ENCODE measurements at places on chromosomes 6 and 20.

- DNase-seq: no peak
Measured at GRCh38 chr6:72941751-72942150, 283.5 kb downstream of the KHDC1L start.

DNA sequence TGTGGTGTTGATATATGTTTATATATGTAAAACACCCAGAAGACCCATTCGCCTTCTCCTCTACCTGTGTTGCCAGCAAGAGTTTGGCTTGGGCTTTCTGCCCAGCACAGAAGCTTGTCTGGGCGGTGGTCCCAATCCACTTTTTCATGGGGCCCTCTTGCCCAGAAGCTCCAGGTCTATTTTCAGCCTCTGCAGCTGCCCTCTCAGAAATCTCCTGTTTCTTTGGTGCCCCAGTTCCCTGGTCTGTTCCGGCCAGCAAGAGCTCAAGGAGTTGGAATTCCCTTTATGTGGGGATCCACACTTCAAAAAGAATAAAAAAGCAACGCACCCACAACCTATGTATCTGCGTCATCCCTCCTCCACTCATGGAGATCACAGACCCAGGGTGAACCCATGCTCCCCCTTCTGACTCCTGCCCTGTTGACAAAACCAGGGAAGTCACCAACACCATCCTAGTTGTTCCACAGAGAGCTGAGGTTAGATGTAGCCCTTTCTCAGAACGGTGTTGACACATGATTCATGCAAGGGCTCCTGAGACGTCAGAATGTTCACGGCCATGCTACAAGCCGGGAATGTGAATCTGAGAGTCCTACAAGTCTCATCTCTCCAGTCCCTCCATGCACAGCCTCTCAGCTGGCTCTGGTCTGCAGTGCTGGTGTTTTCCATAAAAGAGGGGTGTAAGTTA, 156.8 kb upstream of the RIN2 start:
- no peak for DNase-seq

DNA sequence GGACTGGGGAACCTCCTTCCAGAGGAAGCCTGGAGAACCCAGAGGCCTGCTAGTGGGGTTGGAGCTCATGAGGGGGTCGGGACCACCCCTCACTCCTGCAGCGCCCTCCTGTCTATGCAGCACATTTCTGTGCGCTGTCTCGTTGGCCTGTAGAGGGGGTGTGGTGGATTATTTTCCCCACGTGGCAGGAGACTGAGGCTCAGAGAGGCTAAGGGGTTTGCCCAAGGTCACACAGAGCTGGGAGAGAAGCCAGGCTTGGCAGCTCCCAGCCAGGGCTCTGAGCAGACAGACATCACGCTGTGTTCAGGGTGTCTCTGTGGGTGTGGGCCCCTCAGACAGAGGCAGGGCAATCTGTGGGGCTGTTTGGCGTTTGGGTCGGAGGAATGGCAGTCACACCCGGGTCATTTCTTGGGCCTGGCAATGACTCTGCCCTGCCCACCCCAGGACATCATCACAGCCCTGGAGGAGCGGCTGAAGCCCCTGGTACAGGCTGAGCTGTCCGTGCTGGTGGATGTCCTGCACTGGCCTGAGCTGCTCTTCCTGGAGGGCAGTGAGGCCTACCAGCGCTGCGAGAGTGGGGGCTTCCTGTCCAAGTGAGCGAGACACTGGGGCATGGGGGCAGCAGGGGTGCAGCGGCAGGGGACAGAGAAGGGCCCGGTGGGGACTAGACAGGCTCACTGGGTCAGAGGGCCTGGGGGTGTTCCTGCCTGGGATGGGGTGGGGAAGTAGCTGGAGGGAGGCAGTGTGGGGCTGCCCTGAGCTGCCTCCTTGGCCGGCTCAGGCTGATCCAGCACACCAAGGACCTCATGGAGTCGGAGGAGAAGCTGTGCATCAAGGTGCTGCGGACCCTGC, 27.7 kb downstream of the UQCC2 start:
- DNase-seq: no peak

GRCh38 chr6:13445005-13445743, 42.2 kb downstream of the GFOD1 start:
- DNase-seq: peak; percentile 59

GRCh38 chr6:166611631-166612030, 15.4 kb downstream of the RPS6KA2 start:
- DNase-seq: no peak

GRCh38 chr20:49508435-49509199, 26.1 kb upstream of the KCNB1 start:
- peak; percentile 73 for DNase-seq

- DNase-seq: no peak
Measured at GRCh38 chr6:6565488-6565887, 23.0 kb upstream of the LY86 start.

- DNase-seq: peak; percentile 94
Measured at GRCh38 chr20:36573103-36573797, at the start of gene TGIF2. Gene TGIF2, plus strand, starts transcription at chr20:36573597. Its CDS starts 5,178 bp downstream, at chr20:36578775.

GRCh38 chr6:69026715-69027114, 391.6 kb downstream of the ADGRB3 start:
- DNase-seq: peak; percentile 80

DNA sequence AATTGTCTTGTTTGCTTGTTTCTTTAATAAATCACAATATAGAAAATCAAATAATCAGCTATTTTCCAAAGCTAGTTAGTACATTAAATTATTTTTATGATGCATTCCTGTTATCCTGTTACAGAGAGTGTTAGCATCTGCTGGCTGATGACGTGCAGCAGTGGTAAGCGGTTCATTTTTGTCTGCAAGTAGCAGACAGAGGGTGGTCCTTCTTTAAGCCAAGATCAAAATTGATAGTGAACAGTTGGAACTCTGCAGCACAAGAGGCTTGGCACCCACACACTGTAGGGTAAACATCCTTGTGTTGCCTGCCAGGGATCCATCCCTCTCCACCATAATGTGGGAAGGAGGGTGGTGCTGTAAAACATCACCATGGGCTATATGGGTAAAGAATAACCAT, 158.3 kb downstream of the FRK start:
- no peak for DNase-seq

DNA sequence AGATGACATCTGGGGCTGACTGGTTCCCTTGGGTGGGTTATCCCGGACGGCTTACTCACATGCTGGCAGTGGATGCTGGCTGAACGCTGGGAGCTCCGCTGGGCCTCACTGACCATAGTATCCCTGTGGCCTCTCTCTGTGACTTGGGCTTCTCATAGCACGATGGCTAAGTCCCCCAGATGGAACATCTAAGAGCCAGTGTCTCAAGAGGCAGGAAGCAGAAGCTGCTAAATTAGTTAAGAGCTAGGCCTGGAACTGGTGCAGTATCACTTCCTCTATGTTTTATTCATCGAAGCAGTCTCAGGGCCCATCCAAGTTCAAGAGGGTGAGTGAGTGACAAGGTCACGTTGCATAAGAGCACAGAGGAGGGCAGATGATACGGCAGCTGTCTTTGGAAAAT, 116.5 kb upstream of the LAMP5 start:
- DNase-seq: no peak

DNA sequence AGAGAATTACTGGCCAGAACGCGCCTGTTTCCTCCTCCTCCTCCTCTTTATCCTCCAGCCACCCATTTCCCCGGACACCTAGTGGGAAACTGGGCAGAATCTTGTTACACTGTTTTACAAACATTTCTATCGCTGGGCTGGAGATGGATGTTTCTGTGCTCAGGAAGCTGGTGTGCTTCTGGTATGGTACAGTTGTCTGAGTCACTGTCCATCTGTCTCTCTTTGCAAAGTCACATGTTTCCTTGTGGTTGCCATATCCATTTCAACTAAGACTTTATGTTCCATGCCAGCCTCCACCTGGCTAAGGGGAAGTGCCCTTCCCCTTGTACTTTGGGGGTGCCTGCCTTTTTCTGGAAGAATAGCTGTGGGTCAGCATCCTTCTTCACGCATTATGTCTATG, 52.9 kb upstream of the SLC22A16 start:
- DNase-seq: peak; percentile 86

GRCh38 chr6:140546640-140547039, 1172.2 kb upstream of the CITED2 start:
- peak; percentile 78 for DNase-seq

GRCh38 chr6:150485161-150485958, 114.3 kb upstream of the PLEKHG1 start:
- DNase-seq: no peak

DNA sequence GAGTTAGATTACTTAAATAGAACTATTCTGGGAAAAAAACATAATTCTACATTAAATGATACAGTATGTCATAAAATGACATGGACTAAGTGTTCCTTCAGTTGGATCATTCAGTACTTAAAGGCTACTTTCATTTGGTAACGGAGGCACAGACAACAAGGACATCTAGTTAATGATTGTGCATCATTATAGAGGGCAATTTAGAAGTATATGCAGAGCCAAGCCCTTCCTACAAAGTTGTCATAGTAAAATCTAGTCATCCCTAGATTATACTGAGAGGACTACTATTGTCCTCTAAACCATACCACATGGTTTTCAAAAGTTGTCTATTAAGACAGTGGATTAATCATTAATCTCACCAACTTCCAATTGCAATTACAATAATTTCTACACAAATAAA, 53.9 kb upstream of the STXBP5 start:
- no peak for DNase-seq

GRCh38 chr20:38212806-38213606, 47.5 kb downstream of the KIAA1755 start:
- DNase-seq: no peak

GRCh38 chr20:34010405-34010931, 16.8 kb downstream of the RALY start:
- no peak for DNase-seq

GRCh38 chr6:99512033-99512432, 3.2 kb downstream of the USP45 start:
- DNase-seq: peak; percentile 23

DNA sequence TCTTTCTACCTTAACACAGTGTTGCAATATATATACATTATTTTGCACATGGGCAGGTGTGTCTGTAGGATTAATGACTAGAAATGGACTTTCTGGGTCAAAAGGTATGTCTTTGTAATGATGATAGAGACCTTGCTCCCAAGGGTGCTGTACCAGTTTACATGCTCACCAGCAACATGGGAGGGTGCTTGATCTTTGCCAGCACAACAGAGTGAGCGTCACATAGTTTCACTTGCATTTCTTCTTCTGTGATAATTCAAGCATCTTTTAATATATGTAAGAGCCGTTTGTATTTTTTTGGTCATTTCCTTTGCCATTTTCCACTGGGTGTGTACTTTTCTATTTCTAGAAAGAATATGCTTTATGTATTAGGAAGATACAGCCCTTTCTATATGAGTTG, 23.6 kb upstream of the B4GALT5 start:
- no peak for DNase-seq

DNA sequence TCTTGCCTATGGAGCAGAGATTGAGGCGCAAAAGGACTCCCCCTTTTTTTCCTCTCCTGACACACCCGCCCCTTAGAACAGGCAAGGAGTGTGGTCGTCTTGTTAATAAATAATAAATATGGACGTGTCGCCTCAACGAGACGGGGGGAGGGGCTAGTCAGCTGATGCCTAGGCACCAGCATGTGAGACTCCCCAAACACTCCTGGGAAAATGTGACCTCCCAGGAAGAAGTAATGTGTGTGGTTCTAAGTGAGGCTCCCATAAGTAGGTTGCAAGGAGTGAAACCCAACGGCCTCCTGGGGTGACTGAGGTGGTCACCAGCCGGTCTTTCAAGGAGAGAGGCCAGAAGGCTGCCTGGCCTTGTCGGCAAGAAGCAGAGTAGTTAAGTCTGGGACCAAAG, 1.1 kb upstream of the FAXC start:
- DNase-seq: no peak

GRCh38 chr6:131215219-131215618, 80.0 kb downstream of the AKAP7 start:
- no peak for DNase-seq

GRCh38 chr20:46691196-46691595, 2.0 kb upstream of the TP53RK start:
- DNase-seq: no peak

- no peak for DNase-seq
Measured at GRCh38 chr20:58148891-58149290, 79.6 kb downstream of the ANKRD60 start.

DNA sequence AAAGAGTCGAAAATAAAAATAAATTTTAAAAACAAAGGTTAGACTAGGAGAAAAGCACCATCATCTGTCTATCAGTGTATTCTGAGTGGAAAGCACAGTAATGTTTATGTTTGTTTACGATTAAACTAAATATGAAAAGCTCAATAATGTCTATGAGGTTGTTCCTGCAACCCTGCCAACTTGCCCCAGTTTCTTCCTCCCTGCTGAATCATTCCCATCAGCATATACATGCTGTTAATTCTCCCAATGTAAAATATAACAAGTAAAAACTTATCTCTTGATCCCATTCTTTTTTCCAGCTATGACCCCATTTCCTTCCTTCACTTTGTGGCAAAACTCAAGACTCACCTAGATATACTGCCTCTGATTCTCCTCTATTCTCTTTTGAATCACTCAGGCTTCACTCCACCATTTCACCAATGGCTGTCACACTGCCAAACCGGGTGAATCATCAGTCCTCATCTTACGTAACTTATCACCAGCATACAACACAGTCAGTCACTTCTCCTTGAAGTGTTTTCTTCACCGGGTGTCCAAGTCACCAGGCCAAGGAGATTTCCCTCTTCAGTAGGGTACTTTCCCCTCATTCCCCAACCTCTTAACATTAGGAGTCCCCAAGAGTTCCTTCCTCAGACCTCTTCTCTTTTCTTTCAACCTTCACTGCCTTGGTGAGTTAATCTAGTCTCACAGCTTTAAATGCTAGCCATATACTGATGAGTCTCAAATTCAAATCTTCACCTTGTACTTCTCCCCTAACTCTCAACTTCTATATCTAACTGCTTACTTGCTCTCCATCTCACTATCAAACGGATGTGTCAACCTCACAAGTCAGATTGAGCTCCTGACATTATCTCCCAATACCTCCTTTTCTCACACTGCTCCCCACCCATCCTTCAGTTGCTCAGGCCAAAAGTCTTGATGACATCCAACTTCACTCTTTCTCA, 6.2 kb downstream of the TMEM242 start:
- peak; percentile 92 for DNase-seq

GRCh38 chr20:19785173-19785982, 27.3 kb downstream of the RIN2 start:
- peak; percentile 20 for DNase-seq

DNA sequence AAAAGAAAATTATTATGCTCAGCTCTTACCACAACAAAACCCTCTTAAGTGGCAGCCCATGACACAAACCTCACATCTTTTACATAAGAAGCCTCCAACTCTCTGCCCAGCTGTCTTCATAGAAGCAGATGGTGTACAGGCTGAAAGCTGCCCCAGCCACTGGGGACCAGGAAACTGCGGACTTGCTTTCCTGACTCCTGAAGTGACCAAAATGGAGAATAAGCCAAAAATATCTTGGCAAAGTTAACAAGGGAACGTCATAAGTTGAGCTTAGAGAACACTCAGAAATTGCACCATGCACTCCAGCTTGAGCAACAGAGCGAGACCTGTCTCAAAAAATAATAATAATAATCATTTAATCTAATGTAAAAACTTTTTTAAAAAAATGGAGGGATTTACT, 160.3 kb upstream of the CDYL start:
- no peak for DNase-seq

GRCh38 chr6:11744753-11745152, 33.9 kb downstream of the ADTRP start:
- no peak for DNase-seq
